ENCODE measurements at places on chromosomes 13 and 19. TPM values are rescaled to one million over a fixed set of nuclear protein-coding genes. Genes with fewer than 3 reads are reported as not detected.
A peak's percentile ranks its signal among the peaks of the same experiment; 100 is the strongest.

DNA sequence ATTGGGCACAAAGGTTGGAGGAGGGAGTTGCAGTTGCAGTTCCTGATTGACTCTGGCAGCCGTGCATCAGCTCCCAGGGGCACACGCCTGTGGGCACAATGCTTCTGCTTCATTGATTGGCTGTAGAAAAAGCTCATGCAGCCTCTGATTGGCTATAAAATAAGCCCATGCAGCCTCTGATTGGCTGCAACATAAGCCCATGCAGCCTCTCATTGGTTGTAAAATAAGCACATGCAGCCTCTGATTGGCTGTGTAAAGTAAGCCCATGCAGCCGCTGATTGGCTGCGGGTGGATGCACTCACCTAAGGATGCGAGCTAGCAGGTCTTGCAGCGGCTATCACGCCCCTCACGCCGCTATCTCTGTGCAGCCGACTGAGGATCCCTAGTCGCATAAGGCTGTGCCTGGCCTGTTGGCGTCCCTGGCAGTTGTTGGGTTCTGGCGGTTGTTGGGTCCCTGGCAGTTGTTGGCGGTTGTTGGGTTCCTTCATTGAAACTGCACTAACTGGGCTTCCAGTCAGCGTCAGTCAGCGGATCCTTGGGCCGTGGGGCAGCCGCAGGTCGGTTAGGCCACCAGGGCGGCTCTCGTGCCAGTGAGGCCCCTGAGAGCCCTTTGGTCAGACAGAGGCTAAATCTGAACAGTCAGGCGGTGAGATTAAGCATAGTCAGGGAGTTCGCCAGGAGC is at the start of gene SIGLECL1:
SIGLECL1 (plus strand) TSS at position 295 of the 682 bp plus-strand sequence. CDS start 12,993 bp downstream, outside the sequence.
- DNase-seq: no peak
- no peaks in the 10 kb centered on the region for H3K4me1 ChIP-seq
- no peaks in the 10 kb centered on the region for H3K36me3 ChIP-seq
- H3K4me3 ChIP-seq: no peak within 1 kb of the TSS
- H3K27ac ChIP-seq: no peak within 1 kb of the TSS
- H3K27me3 ChIP-seq: no peaks in the 10 kb centered on the region

DNA sequence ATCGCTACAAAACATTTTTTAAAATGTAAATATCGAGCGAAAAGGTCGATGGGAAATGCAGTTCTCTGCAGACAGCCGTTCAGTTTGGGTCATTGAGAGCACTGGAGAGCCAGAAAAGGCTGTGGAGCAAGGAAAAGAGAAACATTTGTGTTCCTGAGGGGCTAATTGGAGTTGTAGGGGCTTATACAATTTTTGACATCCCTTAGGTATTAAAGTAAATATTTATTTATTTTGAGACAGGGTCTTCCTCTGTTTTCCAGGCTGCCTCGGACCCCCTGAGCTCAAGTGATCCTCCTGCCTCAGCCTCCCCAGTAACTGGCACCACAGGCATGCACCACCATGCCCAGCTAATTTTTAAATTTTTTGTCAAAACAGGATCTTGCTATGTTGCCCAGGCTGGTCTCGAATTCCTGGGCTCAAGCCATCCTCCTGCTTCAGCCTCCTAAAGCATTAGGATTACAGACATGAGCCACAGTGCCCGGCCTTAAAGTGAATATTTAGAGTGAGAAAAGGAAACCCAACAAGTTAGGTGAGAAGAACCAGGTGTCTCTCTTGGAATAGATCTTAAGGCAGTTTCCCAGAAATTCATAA is 825 bp upstream of the YIF1B start:
- H3K36me3 ChIP-seq: no peaks in the 10 kb centered on the region
- H3K4me1 ChIP-seq: peaks cover 64% of the 10 kb centered on the region
- no peak for DNase-seq
- H3K27ac ChIP-seq: peak overlapping the region; percentile 74
- no peaks in the 10 kb centered on the region for H3K27me3 ChIP-seq
- peak overlapping the region; percentile 62 for H3K4me3 ChIP-seq

Gene RCBTB1
- total RNA-seq: 11.1 TPM

Gene CHERP
- 11.2 TPM for total RNA-seq

Gene SLC46A3
- 14.0 TPM for total RNA-seq

All from esophagus muscularis mucosa (tissue), 4 donors.